Fibroblast of skin of left biceps (primary cell): ENCODE measurements at places on chromosomes 13 and 19.
A peak's percentile ranks its signal among the peaks of the same experiment; 100 is the strongest.

- DNase-seq = peak; percentile 86
Measured at GRCh38 chr13:39565036-39565949, 37.7 kb downstream of the LHFPL6 start.

DNA sequence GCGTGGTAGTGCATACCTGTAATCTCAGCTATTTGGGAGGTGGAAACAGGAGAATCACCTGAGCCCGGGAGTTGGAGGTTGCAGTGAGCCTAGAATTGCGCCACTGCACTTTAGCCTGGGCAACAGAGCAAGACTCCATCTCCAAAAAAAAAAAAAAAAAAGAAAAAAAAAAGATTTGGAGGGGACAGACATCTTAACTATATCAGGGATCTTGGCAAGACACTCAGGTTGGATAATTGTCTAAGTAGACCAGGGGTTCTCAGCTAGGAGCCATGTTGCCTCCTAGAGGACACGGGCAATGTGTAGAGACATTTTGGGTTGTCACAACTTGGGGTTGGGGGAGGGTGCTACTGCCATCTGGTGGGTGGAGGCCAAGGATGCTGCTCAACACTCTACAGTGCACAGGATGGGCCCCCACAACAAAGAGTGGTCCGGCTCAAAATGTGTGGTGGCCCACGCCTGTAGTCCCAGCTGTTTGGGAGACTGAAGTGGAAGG is 1.9 kb upstream of the ZNF580 start:
- no peak for DNase-seq

DNA sequence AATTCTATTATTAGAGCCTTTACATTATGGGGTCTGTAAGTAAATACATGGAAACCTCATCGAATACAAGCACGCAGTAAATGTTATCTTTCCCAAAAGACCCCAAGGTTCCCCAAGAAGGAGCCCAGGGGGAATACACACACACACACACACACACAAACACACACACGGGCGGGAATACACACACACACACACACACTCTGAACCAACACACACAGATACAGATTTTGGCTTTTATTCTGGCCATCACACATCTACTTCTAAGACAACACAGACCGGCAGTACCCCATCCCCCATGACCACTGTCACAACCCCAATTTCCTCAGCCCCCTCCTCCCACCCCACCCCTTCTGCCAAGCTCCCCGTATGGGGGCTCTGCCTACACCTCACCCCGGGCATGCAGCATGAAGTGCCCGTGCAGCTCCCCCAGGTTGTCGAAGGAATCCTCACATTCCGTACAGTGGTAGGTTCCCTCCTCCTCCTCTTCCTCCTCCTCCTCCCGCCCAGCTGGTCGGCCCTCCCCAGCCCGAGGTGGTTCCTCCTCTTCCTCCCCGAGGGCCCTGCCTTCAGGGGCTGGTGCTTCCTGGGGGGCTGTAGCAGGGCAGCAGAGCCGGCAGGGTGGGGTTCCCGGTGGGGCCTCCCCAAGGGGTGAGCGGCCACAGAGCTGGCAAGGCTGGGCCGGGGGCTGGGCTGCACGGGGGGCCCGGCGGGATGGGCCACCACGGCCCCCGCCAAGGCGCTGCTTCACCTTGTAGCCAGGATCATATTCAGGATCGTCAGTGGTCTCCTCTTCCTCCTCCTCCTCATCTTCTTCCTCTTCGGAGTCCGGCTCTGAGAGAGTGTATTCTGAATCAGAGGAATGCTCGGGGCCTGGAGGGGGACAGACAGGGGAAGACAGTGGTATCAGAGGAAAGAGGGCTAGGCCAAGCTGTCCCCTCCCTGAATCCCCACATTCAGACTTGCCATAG is 4.4 kb upstream of the SRRM5 start:
- DNase-seq = no peak

- DNase-seq = no peak
Measured at GRCh38 chr13:45598597-45598996, 16.9 kb downstream of the ERICH6B start.

DNA sequence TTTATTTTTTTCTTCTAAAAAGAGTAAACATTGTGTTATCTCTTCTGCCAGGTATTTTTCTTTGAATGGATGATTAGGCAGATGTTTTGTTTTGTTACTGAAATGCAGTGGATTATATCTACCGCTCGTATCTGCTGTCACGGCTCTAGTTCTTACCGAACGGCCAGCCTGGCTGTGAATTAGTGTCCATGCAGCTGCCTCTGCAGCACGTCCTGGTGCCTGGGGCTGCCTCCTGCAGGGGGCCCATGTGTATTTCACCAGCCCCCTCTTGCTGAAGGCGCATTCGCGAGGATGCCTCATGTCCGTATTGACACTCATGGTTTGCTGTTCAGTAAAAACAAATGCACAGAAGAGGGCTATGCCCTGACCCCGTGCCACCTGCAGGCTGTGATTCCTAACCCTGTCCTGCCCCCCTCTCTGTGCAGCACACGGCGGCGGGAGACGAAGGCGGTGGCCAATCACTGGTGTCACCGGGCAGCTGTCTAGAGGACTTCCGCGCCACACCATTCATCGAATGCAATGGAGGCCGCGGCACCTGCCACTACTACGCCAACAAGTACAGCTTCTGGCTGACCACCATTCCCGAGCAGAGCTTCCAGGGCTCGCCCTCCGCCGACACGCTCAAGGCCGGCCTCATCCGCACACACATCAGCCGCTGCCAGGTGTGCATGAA is 49.9 kb downstream of the RAB20 start:
- DNase-seq = no peak

DNA sequence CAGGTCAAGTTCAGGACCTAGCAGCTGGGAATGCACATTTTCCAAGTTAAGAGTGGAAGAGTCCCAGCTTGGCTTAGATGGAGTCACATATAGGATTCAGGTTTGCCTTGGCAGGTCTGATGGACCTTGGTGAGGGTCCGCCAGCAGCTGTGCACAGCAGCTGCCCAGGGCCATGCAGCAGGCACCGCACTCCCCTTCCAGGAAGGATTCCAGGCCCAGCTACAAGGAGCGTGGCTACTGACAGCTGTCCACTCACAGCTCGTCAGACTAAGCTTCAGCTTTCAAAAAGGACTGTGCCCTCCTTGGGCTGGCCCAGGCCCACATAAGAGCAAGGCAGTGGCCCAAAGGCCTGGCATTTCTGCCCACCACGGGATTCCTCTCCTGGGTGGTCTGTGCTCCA is 68.4 kb downstream of the ALOX5AP start:
- no peak for DNase-seq
